ENCODE measurements at places on chromosomes 6 and 20. TPM values are rescaled to one million over a fixed set of nuclear protein-coding genes. Genes with fewer than 3 reads are reported as not detected.

GRCh38 chr6:131581523-131581922 lies 8.5 kb downstream of the ARG1 start:
- no peaks in the 10 kb centered on the region for H3K4me1 ChIP-seq
- H3K27me3 ChIP-seq = no peaks in the 10 kb centered on the region

- DNase-seq = peak; percentile 48
- no peak overlapping the region for H3K27ac ChIP-seq
- H3K27me3 ChIP-seq = no peaks in the 10 kb centered on the region
- no peak overlapping the region for H3K4me3 ChIP-seq
- no peaks in the 10 kb centered on the region for H3K4me1 ChIP-seq
These were observed 180.0 kb downstream of the GJA1 start for GRCh38 chr6:121615493-121615892.

Gene DOK5
- 3.1 TPM for total RNA-seq

Gene CYP39A1
- total RNA-seq = 1.1 TPM

Gene NRSN1
- total RNA-seq = 0.38 TPM
